ENCODE measurements at places on chromosomes 2 and 18.

GRCh38 chr2:236173036-236173728, 5.0 kb upstream of the GBX2 start:
- no peak for DNase-seq

DNA sequence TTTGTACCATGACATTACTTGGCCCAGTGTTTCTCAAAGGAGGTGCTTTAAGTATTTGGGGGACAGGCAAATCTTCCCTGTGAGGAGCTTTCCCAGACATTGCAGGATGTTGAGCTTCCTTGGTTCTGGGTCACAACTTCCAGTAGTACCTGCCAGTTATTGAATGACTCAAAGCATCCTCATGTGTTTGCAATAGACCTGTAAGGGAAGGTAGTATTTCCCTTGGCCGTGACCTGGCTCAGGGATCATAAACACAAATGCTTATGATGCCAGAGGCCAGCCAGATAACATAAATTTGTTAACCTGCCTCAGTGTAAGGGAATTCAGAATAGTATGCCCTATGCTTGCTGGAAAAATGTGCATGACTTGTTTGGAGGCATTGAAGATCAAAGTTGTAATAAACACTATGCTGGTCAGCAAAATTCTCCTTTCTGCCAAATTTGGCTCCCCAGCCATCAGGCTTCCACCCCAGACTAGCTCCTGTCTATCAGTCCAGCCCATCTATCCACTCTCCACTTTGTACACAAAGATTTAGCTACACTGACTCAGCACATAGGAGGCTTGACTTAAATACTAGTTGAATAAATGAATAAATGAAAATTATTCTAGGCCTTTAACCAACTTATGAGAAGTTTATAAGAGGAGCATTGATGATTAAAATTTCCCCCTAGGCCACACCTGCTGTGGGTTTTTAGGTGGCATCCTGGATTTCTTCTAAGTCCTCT, 102.0 kb upstream of the EFEMP1 start:
- no peak for DNase-seq

DNA sequence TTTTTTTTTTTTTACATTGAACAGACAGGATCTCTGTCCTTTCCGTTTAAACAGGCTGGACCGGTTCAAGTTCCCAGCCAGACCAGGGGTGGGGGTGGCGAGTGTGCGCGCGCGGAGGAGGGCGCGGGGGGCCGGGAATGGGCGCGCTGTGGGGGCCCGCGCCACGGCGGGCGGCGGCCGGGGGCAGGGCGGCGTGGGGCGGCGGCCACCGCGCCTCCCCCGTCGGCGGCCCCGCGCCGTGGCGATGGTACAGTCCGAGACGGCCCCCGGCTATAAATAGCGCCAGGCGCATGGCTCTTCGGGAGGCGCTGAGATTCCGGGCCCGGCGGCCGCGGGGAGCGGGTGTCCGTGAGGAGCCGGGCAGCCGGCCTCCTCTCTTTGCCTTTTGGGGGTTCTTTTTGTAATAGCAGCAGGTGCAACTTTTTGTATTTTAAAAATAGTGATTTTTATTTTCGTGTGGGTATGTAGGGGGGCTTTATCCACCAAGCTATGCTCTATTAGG, 430 bp upstream of the CELF4 start:
- DNase-seq: no peak

DNA sequence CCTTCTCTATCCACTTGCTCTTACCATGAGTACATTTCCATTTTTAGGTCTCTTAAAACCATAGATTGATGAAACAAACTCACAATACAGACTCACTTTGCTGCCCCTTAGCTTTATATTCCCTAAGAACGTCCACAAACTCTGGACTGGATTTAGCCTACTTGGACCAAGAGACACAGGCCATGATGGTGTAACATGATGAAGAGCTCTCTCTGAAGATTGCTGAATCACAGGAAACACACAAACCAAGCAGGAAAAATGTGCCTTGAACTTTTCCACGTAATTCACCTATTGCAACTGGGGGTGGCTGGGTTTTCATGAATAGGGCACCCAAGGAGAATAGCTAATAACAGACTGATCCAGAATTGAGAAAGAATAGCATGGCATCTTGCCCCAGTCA, 201.7 kb upstream of the RBBP8 start:
- DNase-seq: no peak

DNA sequence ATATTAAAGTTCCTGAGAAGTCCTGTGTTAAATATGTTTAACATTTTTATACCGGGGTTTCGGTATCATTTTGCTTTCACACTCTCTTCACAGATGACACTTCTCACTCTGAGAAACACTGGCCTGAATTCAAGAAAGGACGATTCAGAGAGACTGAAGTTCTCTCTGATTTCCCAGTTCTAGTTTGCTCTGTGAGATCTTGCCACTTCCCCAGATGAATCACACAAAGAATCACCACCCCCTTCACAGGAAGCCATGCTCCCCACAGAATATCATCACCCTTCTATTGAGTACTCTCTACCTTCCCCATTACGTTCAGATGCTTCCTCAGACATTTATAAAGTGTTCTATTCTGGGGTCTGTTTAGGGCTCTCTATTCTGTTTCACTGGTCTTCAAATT, 16.1 kb upstream of the CD207 start:
- no peak for DNase-seq

DNA sequence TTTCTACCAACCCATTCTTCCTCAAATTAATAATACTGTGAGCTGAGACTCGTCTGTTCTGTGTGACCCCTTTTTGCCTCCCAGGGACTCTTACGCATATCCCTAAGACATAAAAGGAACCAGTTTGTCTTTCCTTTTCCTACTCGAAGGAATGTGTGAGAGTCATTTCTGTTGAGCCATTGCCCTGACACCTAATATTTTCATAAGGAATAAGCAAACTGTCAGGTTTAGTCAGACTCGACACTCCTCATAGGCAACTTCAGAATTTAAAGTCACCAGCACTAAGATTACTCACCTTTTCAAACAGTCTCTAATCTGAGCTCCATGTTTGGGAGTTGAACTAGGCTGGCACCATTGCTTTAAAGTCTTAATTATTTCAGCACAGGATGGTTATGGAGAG, 305.5 kb downstream of the IKZF2 start:
- no peak for DNase-seq

GRCh38 chr2:219465659-219466561, 31.3 kb downstream of the SPEG start:
- DNase-seq: no peak

DNA sequence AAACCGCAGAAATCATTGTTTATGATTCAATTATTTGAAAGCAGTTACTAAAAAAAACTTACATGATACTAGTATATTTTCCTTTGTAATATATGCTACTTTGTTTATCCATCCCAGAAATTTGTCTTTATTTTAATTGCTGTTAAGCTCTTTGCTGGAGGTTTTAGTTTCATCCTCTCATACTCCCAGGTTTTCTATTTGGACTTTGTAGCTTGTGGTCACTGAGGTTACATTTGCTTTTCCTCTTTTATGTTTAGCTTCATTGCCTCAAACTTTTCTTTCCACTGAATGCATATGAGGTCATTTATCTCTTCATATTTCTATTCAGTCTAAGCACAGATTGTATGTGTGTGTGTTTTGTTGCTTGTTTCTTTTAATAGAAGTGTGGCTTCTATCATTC, 89.9 kb downstream of the ERBB4 start:
- DNase-seq: no peak

DNA sequence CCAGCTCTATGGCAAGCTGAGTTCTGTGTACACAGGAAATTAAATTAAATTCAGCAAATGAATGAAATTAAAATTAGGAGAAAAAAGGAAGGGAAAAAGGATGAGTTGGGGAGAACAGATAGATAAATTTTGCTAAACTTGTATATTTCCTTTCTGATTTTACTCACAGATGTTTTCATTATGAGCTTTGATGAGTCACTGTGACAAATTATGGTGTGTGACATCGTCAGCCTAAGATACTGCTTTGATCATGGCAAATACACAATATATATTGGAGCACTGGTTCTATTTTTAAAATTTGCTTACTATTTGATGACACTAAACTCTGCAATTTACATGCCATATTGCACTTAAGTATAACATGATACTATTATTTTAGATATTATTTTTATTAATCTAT, 464.6 kb upstream of the SPHKAP start:
- DNase-seq: no peak

DNA sequence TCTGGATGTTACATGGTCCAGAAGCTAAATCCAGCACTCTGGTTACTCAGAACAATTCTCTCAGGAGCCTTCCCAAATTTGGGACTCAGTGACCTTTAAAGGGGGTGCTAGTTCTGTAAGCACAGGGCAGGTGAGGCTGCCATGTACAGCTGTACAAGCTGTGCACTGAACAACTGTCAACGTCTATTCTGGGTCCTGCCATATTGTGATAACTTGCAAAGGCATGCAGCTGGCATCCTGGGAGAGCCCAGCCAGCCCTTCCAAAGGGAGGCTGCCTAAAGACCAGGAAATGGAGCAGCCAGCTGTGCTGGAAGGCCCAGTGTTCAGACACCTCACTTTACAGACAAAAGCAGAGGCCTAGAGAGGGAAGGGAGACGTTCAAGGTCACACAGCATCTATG, 204.8 kb downstream of the KLHL29 start:
- DNase-seq: no peak

- no peak for DNase-seq
Observed at GRCh38 chr18:46302528-46303485, 198.6 kb downstream of the HAUS1 start.

GRCh38 chr2:212863185-212863588, 288.2 kb downstream of the IKZF2 start:
- DNase-seq: peak; percentile 89

DNA sequence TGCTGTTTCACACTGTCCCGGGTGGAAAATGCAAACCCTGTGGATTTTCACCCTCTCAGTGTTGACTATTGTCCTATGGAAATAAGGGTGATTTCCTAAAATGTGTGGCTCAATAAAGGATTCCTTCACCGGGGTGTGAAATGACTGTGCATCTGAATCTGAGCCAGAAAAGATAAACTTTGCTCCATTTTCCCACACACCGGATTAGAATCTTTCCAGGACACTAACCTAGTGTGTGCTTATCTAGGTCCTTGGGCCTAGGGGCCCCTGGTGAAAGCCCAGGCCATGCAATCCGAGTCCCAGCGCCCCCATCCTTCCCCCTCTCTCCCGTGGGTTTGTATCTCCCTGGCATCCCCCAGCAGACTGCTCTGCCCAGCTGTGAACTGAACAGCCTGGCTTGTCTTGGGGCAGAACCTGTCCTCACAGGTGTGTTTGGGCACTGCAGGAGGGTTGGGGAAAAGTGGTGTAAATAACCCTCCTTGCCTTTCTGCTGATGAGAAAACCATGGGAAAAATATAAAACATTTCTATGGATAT, 17.3 kb downstream of the KLHL29 start:
- no peak for DNase-seq

- no peak for DNase-seq
Observed at GRCh38 chr2:149001496-149001895, 37.0 kb upstream of the LYPD6B start.

DNA sequence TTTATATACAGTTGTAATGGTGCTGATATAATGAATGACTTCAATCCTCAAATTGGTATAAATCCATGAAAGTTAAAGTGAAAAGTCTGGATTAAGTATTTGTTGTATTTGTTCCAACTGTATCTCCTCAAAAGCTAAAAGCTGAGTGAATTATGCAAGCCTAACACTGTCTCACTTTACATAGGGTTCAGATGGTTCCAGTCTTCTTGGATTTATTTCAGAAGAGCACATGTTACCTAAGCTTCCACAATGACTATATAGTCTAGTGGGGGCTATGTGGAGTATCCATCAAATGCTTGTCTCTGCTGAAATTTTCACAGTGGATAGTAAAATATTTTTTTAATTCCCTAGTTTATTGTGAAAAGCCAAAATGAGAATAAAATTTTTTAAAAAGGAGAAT, 13.0 kb downstream of the MCEE start:
- DNase-seq: no peak

DNA sequence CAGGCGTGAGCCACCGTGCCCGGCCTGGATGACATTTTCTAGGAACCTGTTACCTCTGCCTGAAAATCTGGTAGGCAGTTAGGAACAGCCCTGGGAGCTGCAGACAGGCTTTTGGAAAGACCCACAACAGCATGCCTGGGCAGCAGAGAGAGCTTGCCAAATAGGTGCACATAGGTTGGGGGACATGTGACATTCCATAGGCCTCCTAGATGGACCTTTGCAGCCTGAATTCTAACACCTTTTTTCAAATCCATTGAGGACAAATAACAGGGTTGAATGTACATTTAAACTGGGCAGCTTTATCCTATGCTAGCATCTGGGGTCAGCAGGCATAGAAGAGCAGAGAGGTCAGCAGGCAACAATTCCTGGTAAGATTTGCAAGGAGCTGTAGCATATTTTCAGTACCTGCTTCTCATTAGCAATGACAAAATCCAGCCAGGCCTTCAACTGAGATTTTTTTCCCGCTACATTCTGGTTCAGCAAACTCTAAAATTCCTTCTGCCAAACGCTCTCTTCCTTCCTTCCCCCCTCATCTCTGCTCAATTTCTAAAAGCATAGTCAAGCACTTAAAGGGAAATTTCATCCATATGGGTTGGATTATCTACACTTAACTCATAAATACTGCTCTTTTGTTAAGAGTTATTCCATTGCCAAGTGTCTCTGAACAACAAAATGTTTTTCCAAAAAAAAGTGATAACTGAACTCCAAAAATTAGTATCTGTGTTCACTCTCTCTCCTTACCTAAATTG, 75.2 kb downstream of the SOWAHC start:
- no peak for DNase-seq

DNA sequence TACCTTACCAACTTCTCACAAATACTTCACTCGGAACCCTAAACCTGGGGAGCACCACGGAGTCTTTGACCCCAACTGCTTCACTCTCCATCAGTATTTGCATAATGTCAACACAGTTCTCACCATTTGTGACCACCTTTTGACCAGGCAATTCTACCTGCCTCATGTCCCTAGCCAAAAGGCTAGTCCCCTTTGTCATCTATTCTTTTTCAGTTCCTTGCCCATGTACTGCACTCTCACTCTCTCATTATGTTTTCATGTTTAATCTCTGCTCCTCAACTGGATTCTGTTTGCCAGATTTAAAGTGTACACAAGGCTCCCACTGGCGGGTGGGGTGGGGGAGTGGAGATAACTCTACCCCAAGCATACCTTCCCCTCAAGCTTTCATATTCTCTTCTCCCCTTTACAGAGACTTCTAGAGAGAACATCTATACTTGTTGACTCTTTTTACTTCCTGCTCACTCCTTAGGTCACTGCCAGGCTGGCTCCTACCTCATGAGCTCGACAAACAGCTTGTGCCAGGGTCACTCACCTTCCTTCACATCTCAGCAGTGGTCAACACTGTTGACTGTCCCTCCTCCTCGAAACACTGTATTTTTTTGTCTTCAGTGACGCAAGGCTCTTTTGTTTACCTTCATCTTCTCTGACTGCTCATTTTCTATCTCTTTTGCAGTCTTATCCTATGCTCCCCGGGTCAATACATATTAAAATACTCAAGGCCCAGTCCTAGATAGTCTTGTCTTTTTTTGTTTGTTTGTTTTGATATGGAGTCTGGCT, 88.7 kb upstream of the MAP4K3 start:
- no peak for DNase-seq

GRCh38 chr2:20561637-20562454, 89.1 kb downstream of the HS1BP3 start:
- no peak for DNase-seq

- no peak for DNase-seq
Observed at GRCh38 chr18:6537475-6537874, 122.8 kb upstream of the L3MBTL4 start.

Measured in NAMALWA (cell line).